ENCODE measurements at places on chromosomes 2 and 18.

GRCh38 chr2:222547083-222547482 lies 108.8 kb downstream of the FARSB start:
- DNase-seq = no peak
- no peaks in the 10 kb centered on the region for H3K36me3 ChIP-seq
- H3K27ac ChIP-seq = no peak overlapping the region
- no peak overlapping the region for H3K4me3 ChIP-seq

- no peaks in the 10 kb centered on the region for H3K4me1 ChIP-seq
- no peaks in the 10 kb centered on the region for H3K36me3 ChIP-seq
- H3K27ac ChIP-seq = no peak overlapping the region
Observed at GRCh38 chr2:168687314-168687713, 115.1 kb upstream of the NOSTRIN start.

DNA sequence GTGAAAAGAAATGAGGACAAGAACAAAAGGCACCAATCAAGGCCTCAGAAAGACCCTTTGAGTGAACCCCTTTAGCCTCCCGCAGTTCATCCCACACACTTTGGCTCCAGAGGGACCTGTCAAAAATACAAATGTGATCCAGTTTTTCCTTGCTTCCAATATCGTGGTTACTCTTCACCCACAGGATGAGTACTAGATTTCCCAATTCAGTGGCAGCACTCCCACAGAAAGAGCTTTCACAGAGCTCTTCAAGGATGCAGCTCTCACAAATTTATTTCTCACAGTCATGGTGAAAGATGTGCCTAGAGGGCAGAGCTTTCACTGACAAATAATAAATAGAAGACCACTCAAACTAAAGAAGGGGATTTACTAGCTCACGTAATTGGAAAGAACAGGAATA lies 3.0 kb upstream of the GFPT1 start:
- H3K4me1 ChIP-seq = peaks cover 14% of the 10 kb centered on the region
- H3K27ac ChIP-seq = no peak overlapping the region
- no peak for DNase-seq
- H3K27me3 ChIP-seq = no peaks in the 10 kb centered on the region

DNA sequence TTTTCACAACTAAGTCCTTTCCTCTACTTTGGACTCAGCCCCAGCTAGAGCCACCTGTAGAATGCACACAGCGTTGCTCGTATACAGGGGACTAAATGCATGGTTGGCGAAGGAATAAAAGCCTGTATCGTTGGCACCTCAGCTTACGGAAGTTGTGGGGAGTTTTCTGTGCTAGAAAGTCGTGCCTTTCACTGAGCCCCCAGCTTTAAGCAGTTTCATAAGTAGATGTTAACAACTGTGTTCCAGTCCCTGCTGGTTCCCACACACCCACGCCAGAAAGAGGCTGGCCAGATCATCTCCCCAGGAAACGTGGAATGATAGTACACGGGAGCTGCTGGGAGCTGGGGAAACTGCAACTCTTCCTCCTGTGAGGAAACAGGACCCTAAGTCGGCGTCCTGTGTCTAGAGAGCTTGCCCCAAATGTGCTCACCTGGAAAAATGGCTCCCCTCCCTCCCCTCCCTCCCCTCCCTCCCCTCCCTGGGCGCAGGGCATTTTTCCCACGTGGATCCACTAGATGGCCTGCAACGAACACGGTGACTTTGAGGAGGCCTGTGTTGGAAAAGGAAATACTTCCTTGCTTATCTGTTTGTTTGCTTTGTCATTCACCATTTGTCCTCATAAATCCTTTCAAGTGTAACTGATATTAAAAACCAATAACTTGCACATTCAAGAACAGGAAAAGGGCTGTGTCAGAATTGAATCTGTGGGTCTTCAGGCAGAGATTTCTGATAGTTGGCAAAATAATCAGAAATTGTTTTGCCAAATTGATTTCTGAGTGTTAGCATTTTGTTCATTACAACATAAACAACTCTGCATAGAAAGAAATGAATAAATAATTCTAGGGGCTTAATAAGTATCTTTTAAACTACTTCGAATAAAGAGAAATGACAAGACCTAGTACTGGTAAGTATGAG lies 43.9 kb upstream of the RFX8 start:
- H3K36me3 ChIP-seq = no peaks in the 10 kb centered on the region
- H3K27me3 ChIP-seq = no peaks in the 10 kb centered on the region
- H3K4me1 ChIP-seq = no peaks in the 10 kb centered on the region
- no peak for DNase-seq

DNA sequence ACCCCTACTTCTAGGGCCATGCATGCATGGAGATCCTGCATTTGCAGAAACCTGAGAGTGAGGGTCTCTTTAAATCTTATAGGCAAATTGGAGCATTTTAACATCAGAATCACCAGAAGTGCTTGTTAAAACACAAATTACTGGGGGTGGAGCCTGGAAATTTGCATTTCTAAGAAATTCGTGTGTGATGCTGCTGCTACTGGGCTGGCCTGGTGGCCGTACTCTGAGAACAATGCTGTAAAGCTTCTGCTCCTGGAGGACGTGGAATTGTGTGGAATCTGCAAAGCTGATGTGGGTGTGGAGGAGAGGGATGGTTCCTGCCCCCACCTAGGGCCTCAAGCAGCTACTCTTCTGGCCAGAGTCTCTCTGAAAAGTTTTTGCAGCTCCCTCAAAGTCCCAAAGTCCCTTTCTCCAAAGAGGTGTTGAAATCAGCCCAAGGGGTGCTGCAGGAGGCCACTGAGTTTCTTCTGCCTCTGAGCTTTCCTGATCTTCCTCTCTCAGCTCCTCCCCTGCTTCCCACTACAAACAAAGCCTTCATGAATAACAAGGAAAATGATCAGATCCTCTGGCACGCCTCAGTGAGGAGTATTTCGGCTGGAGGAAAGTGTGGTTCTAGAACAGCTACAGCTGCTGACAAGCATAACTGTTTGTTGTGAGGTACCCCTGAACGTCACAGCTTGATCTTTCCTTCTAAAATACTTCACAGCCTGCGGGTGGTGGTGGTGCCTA lies 508.3 kb downstream of the CNTNAP5 start:
- DNase-seq = no peak
- H3K4me3 ChIP-seq = no peak overlapping the region
- H3K27me3 ChIP-seq = no peaks in the 10 kb centered on the region
- no peaks in the 10 kb centered on the region for H3K36me3 ChIP-seq

DNA sequence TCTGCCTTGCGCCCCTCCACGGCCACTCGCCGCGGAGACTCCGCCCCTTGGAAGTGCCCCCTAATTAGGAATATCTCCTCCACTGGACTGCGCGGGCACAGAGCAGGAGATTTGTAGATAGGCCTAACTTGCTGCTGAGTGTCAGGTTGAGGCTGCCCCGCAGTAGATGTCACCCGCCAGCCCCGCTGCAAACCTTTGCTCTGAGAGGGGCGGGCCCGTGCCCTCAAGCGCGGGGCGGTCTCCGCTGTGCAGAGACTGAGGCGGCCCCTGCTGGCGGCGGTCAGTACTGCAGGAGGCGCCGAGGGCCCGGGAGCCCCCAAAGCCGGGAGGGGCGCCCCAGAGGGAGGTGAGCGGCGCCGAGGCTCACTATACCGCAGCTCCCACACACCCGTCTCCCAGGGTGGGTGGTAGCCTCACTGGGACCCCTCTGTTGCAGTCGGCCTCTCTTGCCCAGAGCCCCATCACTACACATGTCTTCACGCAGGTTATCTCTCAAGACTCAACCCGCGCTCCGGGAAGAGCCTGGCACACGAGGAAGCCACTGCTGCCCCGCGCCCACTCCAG lies 2.9 kb upstream of the NEURL3 start:
- no peaks in the 10 kb centered on the region for H3K36me3 ChIP-seq
- peaks cover 11% of the 10 kb centered on the region for H3K4me1 ChIP-seq
- peak; percentile 78 for DNase-seq
- H3K4me3 ChIP-seq = peak overlapping the region; percentile 38

- no peaks in the 10 kb centered on the region for H3K36me3 ChIP-seq
- H3K27ac ChIP-seq = no peak overlapping the region
- H3K27me3 ChIP-seq = no peaks in the 10 kb centered on the region
- H3K4me3 ChIP-seq = no peak overlapping the region
- no peak for DNase-seq
- H3K4me1 ChIP-seq = no peaks in the 10 kb centered on the region
Observed at GRCh38 chr2:181076658-181077057, 96.3 kb downstream of the UBE2E3 start.

DNA sequence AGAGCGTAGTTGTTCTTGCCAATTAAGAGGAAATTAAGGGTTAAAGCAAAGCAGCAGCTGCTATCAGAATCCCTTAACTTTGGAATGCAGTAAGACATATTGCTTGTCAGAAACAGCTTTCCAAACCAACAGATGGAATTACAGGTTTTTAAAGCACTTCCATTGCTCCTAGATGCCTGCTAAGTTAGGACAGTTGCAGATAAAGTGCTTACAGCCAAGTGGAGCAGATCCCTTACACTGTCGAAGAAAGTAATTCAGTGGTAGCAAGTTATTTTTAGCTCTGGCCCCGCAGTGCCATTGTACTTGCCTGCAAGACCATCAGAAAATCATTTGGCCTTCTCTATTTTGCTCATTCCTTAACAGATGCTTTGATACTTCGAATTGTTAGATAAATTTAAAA lies 5.4 kb downstream of the PDK1 start:
- peaks cover 5% of the 10 kb centered on the region for H3K36me3 ChIP-seq
- no peak overlapping the region for H3K27ac ChIP-seq
- DNase-seq = no peak
- peaks cover 11% of the 10 kb centered on the region for H3K4me1 ChIP-seq
- H3K4me3 ChIP-seq = no peak overlapping the region

- H3K27me3 ChIP-seq = no peaks in the 10 kb centered on the region
- no peak overlapping the region for H3K4me3 ChIP-seq
- no peak overlapping the region for H3K27ac ChIP-seq
- no peaks in the 10 kb centered on the region for H3K4me1 ChIP-seq
Observed at GRCh38 chr18:78207942-78208341, 771.7 kb upstream of the SALL3 start.

DNA sequence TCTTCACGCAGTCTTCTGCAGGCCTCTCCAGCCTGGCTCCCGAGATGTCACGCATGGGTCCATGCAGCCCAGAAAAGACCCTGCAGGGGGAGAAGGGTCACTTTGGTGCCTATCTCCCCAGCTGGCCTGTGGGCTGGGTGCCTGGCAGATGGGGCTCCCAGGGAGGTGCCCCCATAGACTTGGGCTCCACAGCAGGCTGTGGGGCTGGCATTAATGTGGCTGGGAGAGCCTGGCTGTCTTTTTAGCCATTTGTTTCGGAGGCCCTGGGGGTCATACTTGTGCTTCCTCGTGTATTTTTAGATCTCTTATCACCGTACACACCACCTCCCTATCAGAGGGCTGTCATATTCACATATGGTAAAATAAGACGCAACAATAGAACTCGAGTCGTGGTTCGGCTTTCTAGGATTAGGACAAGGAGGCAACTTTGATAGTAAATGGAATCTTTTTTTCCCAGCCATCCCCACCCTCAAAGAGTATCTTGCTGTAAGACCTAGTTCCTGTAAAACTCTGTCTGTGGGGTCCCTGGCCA lies 74.5 kb downstream of the LRRFIP1 start:
- peak overlapping the region; percentile 5 for H3K4me3 ChIP-seq
- H3K27me3 ChIP-seq = no peaks in the 10 kb centered on the region
- peak overlapping the region; percentile 78 for H3K27ac ChIP-seq
- H3K4me1 ChIP-seq = peaks cover 91% of the 10 kb centered on the region
- DNase-seq = no peak

DNA sequence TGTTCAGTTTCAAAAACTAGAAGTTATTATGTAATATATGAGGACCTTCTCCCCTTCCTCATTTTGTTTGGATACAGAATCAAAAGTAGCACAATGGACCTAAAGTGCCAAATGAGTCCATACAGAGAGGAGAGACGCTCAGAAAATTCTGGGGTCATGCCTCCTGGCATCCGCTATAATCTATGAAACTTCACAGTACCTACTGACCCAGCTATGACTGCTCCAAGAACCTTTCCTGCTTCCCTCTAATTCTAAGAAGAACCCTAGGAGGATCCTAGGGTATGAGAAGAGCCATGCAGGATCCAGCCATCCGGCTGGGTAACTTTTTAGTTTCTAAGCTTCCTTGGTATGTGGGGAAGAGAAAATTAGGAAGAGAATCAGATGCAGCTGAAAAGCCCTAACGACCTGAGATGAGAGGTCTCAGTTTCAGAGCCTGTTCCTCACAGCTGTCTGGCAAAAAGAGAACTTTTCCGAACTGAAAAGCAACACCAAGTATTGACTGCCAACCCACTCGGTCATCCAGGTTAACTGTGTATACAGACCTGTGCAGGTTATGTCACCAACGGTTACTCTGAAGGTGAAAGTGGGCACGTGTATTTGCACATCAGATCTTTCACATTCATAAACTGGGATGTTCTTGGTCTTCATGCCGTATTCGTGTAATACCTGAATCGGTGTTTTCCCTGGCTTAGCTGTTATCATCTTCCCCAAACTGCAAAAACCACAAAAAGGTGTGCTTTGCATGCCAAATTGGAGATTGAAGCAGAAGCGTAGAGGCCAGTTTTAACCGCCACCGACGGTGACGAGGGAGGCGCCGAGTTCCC lies 1.1 kb downstream of the PRKRA start:
- peak overlapping the region; percentile 96 for H3K27ac ChIP-seq
- no peaks in the 10 kb centered on the region for H3K27me3 ChIP-seq
- peak overlapping the region; percentile 85 for H3K4me3 ChIP-seq
- DNase-seq = no peak
- H3K4me1 ChIP-seq = peaks cover 13% of the 10 kb centered on the region

DNA sequence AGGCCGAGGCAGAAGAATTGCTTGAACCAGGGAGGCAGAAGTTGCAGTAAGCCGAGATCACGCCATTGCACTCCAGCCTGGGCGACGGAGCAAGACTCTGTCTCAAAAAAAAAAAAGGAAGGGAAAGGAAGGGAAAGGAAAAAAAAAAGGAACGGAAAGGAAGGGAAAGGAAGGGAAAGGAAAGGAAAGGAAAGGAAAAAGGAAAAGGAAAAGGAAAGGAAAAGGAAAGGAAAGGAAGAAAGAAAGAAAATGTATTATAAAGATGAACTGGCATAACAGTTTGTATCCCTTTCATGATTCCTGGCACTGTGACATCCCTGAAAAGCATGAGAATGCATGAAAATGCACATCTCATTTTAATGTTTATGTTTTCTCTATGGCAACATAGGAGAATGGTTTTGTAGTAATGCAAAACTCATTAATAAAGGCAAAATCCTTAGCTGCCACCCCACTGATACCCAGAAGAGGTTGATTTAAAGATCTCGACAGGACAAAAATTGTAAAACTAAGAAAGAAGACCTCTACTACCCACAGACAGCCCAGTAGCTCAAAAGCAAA lies 11.5 kb upstream of the MREG start:
- DNase-seq = no peak
- no peaks in the 10 kb centered on the region for H3K4me1 ChIP-seq
- no peak overlapping the region for H3K4me3 ChIP-seq
- peaks cover 3% of the 10 kb centered on the region for H3K36me3 ChIP-seq
